ENCODE measurements at places on chromosomes 3 and 15.

GRCh38 chr15:52805351-52806283, 15.5 kb upstream of the ONECUT1 start:
- no peak for DNase-seq

DNA sequence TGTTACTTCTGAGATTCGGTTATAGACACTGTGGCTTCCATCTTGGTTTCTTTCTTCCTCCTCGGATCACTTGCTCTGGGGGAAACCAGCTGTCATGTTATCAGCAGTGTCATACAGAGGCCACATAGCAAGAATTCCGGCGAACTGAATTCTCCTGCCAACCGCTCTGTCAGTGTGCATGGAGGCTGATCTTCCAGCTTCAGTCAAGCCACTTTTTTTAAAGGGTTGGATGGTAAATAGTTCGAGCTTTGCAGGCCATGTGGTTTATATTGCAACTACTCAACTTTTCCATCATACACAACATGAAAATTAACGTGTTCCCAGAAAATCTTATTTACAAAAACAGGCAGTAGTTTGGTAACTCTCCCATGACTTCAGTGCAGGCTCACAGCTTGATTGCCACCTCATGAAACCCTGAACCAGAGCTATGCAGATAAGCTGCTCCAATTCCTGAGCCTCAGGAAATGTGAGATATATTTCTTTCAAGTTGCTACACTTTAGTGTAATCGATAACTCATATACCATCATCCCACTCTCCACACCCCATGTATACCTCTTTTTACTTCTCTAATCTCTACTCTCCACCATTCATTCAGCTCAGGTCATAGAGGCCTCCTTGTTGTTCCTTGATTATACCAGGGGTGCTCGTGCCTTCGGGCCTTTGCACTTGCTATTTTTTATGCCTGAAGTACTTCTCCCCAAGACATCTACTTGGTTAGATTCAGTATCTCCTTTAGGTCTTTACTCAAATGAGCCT, 7.2 kb downstream of the RPL22L1 start:
- DNase-seq = peak; percentile 50

- no peak for DNase-seq
Measured at GRCh38 chr3:148173851-148174250, 523.9 kb upstream of the AGTR1 start.

DNA sequence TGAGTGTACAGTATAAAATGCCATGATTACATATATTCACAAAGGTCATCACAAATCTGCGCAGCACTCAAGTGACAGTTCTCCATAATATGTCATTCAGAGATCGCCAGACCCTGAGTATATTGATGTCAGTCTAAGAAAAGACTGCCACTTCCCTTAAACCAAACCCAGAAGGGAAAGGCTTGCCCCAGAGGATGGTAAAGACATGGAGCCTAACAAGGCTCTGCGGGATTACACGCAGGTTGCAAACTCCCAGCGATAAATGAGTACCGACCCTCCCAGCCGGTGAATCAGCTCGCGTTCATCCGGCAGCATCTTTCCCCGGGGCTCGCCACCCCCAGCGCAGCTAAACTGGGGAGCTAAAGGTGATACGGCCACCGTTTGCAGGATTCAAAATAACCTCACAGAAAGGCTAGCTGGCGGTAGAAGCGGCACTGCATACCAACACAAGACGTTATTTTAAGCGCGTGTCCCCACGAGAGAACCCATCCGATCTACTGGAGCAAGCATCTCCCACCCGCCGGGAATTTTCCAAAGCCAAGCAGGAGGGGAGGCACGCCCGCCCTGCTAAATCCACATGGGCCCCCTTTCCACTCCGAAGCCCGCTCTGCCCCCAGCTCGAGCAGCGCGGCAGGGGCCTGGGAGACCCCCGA, 643 bp downstream of the MYO5A start:
- DNase-seq = no peak

- DNase-seq = no peak
Measured at GRCh38 chr3:55805169-55805568, 318.1 kb upstream of the WNT5A start.

DNA sequence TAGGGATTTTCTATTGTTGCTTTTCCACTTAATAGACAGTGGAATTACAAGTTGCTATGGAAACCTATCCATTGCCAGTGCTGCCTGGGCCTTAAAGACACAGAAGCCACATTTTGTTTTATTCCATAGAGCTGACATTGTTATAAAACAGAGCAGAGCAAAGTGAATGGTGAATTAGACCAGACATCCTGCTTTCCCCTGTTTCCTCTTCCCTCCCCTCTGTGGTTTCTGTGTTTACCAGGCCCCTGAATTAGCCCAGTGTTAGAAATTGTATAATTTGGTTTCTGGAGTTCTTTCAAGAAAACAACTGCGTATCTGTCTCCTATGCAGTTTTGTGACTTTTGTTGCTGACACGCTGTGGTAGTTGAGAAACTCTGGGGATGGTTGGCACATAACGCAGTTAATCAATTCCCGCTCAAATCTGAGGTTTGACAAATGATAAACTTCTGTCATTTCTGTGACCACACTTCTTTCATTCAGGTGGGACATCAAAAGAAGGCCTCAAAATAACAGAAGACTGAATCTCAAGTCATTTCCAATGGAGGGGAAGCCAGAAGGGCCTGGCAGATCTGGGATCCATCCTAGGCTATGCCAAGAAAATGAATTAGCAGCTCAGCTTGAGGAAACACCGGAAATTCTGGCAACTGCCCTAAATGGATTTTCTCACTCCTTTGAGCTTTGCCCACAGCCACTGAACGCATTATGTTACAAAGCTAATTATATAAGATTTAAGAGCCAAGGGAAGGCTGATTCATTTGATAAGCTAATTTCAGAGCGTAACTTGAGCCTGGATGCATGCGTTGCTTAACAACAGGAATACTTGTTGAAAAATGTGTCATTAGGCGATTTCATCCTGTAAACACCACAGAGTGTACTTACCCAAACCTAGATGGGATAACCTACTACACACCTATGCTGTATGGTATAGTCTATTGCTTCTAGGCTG, 46.9 kb downstream of the NR1D2 start:
- DNase-seq = no peak

DNA sequence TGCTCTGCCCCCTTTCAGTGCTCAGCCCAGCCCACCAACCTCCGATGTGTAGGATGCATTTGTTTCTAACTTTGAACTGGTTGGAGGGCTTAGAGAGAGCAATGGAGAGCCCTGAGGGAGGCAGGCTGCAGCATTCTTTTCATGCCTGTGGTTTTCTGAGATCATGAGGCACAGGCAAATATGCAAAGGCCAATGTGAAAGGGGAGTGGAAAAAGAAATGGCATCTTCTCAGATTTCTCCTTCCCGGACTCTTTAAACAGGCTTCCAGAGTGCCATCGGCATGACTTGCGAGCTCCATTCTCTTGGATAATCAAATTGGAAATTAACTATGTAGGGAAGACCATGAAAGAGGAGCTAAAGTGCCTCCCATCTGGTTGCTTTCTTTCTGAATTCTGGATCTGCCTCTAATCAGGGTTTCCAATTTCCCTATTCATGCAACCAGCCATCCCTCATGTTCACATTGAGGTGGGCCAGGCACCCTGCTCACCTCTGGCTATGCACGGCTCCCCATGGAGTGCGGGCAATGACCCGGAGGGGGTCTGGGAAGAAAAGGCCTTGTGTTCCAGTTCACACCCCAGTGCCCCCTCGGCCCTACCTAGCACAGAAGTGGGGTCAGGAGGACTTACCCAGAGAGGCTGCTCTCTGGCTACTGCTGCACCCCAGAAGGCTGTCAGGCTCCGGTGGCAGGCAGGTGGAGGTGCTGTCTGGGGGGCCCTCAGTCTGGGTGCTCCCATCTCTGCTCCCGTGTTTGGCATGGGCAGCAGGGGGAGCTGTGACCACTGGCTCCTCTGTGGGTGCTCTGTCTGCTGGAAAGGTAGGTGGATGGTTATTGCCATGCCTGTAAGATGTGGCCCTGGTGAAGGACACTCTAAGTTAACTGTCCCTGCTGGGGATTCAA, 16.1 kb downstream of the AMOTL2 start:
- peak; percentile 94 for DNase-seq

GRCh38 chr15:86493884-86494283, 414.2 kb downstream of the AGBL1 start:
- no peak for DNase-seq

DNA sequence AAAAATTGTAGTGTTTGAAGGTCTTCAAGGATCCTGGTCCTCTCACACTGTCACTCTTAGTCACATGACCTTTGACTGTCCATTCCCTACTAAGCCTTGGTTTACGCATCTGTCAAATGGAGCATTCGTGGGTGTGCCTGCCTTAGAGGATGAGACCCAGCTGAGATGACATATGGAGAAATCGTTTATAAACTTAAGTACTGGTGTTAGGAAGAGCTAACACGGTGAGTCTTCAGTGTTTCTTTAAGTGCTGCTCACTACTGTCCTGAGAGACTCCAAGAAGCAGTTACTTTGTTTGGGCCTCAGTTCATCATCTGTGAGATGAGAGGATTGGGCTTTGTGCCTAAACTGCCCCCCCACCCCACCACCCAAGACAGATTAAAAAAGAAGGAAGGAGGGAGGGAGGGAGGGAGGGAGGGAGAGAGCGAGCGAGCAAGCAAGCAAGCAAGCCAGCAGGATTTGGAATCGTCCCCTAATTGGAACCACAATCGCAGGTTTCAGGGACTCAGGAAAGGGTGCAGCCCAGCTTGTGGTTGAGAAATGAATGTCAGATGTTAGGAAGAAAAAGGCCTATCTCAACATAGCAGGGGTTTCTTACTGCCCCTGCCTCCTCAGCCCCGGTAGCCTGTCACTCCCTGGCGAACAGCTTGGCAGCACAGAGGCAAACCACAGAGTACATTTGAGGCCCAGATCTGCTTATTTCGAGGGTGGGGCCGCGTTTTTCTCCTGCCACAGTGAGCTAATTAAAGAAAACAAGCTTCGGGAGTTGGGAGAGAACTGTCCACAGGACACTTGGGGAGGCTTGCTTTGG, 32.7 kb downstream of the SMAD3 start:
- DNase-seq = peak; percentile 90

- DNase-seq = peak; percentile 24
Measured at GRCh38 chr15:39585871-39586301, 5.0 kb downstream of the THBS1 start.

GRCh38 chr3:101854608-101855304, 5.4 kb downstream of the NFKBIZ start:
- no peak for DNase-seq

DNA sequence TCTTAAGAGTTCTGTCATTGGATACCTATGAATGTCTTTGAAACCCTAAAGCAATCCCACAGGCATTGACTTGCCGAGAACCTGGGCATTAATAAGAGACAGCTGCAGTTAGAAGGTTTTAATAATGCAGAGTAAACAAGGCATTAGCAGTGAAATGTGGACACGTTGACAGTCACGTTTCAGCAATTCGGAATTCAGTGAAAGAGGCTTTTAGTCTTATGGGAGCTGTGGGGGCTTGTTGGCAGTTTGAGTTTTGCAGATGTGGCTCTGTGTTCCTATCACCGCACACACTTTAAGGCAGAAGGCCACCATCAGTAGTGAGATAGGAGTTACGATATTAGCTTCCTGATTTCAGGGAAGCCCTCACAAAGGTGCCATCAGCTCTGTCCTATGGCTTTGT, 145.2 kb upstream of the NUDT16 start:
- no peak for DNase-seq

DNA sequence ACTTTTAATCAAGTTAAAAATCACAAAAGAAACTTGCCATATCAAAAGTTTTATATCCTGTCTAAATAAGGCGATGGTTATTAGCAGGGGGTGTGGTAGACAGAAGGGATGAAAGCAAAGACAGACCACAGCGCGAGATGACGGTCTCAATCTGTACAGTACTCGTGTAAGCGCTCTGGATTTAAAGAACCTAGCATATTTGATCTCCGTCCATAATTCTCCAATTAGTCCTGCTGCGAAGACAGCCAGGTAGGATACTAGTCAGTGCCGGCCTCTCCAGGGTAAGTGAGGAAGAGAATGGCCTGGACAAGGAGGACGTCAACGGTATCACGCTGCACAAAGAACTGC, 701 bp downstream of the SGO1 start:
- DNase-seq = no peak

DNA sequence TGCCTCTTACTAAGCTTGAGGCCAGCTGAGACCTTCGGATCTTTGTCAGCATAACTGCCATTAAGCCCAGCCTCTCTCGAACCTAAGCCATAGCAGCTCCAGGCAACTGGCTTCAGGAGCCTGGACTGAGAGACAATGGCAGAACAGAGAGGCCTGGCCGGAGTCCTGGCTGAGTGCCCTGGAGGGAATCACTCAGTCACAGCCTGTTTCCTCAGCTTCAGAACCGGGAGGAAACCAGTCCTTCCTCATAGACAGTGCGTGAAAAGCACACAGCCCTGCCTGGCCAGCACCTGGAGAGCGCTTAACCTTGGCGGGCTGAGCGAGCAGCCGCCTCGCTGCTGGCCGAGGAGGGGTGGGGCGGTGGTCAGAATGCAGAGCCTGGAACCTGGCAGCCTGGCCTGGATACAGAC, 21.6 kb downstream of the RNU5B-1 start:
- no peak for DNase-seq

GRCh38 chr15:101543431-101543830, 53.9 kb upstream of the PCSK6 start:
- no peak for DNase-seq

GRCh38 chr3:169529013-169529412, 134.5 kb downstream of the MECOM start:
- DNase-seq = no peak

GRCh38 chr3:70067860-70068521, 68.5 kb downstream of the SAMMSON start:
- DNase-seq = no peak

Data from AG09319 (cell line).